Breast epithelium (tissue), 4 donors: ENCODE measurements at places on chromosomes 16 and 17. TPM values are rescaled to one million over a fixed set of nuclear protein-coding genes. Genes with fewer than 3 reads are reported as not detected.

Gene CEP20
- 40.8 TPM for total RNA-seq

Gene GAA
- 80.3 TPM for total RNA-seq

Gene UTS2R
- not detected for total RNA-seq

Gene PRSS22
- 18.7 TPM for total RNA-seq

Gene NPIPB9
- total RNA-seq = 6.4 TPM

Gene ZNF385C
- 0.48 TPM for total RNA-seq

DNA sequence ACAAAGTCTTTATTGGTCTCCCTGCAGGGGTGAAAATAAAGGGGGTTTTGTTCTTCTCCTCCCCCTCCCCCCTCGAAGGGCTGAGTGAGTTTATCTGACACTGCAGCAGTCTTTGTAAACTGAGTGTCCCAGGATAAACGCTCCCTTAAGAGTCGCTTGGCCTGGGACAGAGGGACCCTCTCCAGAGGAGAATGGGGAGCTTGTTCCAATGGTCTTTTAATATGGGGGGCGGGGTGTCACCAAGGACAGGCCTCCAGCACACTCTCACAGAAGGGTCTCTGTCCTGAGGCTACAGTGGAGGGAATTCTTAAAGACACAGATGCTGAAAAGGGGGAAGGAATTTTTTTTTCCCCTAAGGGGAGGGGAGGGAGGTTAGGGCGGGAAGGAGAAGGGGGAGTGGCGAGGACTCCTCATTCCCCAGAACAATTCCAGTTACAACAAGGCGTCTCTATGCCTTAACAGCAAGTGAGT lies 455.5 kb downstream of the SOX9 start:
- DNase-seq = no peak

GRCh38 chr17:18932360-18933055 lies 19.5 kb upstream of the SLC5A10 start:
- DNase-seq = no peak

DNA sequence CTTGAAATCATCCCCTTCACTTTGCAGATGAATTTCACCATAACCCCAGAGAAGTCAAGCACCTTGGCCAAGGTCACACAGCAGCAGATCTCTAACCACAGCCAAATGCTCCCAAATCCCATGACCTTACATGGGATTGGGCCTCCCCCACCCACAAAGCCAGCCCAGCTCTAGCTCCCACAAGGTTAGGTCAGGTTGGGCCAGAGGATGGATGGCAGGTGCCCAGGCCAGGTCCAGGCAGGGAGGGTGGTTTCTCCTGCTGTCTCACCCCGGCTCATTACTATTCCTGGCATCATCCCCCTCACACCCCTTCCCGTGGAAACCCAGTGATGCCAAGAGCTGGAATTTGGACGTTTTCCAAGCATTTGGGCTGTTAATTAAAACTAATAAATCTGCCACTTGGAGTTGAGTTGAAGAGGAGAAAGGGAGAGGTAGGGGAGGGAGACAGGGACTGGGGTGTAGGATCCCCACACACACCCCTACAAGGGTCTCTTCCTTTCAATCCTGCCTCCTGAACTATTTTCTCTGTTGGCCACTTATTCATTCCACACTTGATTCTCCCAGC lies 181.6 kb downstream of the TMEM132E start:
- no peak for DNase-seq

DNA sequence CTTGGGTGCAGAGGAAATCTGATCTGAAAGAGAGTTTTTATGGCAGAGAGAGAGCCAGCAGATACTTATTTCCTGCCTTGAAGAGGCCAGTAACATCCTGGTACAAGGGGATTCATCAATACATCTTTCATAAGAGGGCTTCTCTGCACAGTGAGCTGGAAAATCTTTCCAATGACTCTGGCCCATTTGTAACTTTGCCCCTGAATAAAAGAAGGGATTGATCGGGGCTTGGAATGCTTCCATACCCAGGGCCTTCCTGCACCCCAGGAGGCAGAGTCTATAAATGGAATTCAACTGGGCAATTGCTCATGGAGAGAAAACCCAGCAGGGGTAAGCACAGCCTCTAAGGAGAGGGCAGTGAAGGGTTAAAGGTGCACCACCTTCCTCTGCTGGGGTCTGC lies 163.3 kb downstream of the XYLT1 start:
- no peak for DNase-seq

GRCh38 chr17:33167736-33168135 lies 125.4 kb downstream of the ASIC2 start:
- no peak for DNase-seq

GRCh38 chr16:22847100-22847499 lies 33.1 kb downstream of the HS3ST2 start:
- no peak for DNase-seq

- DNase-seq = no peak
Observed at GRCh38 chr16:71666928-71667707, 41.1 kb downstream of the MARVELD3 start.

DNA sequence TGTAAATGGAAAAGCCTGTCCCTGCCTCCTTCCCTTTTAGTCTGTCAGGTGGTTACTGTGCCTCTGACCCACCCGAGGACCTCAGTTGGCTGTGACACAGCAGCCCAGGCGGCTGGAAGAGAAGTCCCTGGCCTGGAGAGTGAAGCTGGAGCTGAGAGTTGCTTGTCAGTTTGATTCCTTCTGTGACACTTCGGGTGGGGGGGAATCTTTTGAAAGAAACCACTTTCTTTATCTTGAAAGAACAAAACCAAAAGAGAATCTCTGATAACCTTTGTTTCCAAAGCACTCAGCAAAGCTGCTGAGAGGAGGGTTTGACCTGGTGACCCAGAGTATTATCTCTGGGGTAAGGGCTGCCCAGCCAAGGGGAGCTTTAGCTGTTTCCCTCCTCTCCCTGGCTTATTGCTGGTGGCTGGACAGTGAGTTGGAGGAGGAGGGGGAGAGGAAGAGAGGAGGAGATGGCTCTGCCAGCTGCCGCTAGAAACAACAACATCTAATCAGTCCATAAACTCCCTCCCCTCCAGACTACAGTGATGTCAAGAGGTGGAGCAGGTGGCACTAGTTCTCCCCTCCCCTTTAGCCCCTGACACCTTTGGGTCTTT lies 34.0 kb downstream of the YPEL2 start:
- no peak for DNase-seq

GRCh38 chr17:49480836-49481615 lies 14.1 kb upstream of the NGFR start:
- no peak for DNase-seq
